ENCODE measurements at places on chromosomes 5 and 9.

- no peak for DNase-seq
Measured at GRCh38 chr9:36935768-36936497, 98.1 kb downstream of the PAX5 start.

GRCh38 chr5:30147976-30148375 is 1045.5 kb upstream of the CDH6 start:
- DNase-seq, result no peak

DNA sequence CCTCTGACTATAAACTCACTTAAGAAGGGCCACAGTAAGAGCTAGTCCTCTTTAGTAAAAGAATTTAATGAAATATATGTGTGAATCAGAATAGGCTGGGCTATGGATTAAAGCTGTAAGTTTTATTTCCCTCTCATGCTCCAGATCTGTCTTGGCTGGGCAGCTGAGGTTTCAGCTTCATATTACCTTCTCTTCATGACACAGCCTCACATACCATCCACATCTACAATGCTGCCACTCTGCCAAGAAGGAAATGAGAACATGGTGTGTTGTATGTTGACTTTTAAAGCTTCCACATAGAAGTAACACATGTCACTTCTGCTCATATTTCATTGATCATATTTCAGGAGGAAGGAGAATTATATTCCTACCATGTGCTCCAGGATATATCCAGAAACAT is 776.0 kb upstream of the ACO1 start:
- DNase-seq, result no peak

GRCh38 chr5:154802050-154802449 is 46.9 kb downstream of the LARP1 start:
- no peak for DNase-seq

GRCh38 chr9:137025517-137025966 is 2.5 kb downstream of the ABCA2 start:
- no peak for DNase-seq

DNA sequence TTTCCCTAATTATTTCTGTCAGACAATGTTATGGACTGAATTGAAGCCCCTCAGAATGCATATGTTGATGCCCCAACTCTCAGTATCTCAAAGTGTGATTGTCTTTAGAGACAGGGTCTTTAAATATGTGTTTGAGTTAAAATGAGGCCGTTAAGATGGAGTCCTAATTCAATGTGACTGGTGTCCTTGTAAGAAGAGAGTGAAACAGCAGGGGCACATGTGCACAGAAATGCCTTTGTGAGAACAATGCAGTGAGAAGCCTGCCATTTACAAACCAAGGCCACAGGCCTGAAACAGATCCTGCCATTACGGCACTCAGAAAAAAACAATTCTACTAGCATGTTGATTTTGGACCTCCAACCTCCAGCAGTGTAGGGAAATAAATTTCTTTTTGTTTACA is 483.0 kb upstream of the DMAC1 start:
- DNase-seq, result no peak

Data from right renal cortex interstitium (tissue), 3 donors.